ENCODE measurements at places on chromosomes 5 and 9.

DNA sequence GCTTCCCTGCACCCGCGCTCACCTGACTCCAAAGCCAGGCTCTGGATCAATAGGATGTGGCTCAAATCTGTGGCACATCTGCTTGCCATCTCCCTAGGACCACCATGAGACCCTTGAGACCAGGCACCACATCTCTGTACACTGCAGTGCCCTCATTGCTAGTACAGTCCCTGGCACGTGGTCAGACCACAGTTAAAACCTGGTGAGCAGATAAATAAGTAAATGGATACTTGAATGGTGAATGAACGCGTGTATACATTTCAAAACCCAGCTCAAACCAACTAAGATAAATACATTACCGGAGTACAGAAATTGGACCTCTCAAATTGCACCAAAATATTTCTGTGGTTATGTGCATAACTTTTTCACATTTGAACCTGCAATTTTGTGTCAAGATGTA lies 221.2 kb upstream of the IRX4 start:
- DNase-seq: no peak

GRCh38 chr9:89466451-89467277 lies 31.2 kb downstream of the SEMA4D start:
- DNase-seq: no peak

GRCh38 chr9:4714266-4715016 lies 26.6 kb downstream of the AK3 start:
- DNase-seq: no peak

GRCh38 chr5:101047181-101047580 lies 144.1 kb upstream of the ST8SIA4 start:
- DNase-seq: no peak

DNA sequence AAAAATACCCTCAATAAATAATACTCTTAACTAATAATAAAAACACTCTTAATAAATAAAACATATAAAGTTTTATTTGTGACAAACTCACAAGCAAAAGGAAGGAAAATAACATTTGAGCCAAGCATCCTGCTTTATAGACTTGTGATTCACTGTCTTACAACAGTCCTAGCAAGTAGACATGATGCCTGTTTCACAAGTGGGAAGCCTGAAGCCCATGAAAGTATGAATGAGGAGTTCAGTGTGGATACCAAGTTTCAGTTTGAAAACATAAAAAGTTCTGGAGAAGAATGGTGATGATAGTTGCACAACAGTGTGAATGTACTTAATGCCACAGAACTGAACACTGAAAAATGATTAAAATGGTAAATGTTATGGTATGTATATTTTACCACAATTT lies 10.9 kb downstream of the HABP4 start:
- DNase-seq: no peak

- no peak for DNase-seq
These were observed 298.0 kb upstream of the PAPPA start for GRCh38 chr9:115855458-115856133.

DNA sequence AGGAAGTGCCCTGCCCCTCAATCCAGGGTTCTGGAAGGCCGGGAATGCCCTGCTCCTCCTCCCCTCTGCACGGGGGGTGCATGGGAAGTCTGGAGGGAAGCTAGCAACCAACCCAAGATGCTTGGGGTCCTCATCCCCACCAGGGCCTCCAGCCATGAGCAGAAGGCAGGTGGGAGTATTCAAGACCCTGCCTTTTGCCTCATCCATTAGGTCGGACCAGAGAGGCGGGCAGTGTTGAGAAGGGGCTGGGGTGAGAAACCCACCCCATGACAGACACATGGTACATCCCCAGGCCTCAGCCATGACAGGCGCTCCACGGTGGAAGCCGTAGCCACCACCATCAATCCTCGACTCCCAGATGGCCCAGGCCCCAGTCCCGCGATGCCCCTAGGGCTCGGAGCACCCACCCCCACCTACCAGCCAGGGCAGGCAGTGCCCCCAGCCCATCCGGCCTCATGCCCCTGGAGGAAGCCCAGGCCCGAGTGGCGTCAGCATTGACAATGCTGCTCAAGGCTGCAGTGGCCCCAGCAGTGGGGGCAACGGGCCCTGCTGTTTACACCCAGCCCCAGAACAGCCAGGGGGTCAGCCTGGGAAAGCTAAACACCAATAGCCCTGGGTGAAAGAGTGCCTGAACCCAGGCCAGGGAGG lies 8.6 kb downstream of the NR5A1 start:
- no peak for DNase-seq

- no peak for DNase-seq
These were observed 61.6 kb downstream of the KCTD16 start for GRCh38 chr5:144232285-144232684.

DNA sequence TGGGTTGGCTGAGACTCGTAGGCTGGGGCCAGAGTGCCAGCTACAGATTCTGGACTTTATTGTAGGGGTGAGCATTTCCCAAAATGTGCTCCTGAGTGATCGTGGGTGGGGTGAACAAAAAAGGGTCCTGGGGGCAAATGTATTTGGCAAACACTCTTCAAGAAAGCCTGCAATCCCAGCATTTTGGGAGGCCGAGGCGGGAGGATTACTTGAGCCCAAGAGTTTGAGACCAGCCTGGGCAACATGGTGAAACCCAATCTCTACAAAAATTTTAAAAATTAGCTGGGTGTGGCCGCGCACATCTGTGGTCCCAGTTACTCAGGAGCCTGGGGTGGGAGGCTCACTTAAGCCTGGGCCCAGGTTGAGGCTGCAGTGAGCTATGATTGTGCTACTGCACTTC lies 55.5 kb upstream of the CDKN2AIPNL start:
- no peak for DNase-seq

All from mucosa of descending colon (tissue), 3 donors.